ENCODE measurements at places on chromosomes 6 and 20.

DNA sequence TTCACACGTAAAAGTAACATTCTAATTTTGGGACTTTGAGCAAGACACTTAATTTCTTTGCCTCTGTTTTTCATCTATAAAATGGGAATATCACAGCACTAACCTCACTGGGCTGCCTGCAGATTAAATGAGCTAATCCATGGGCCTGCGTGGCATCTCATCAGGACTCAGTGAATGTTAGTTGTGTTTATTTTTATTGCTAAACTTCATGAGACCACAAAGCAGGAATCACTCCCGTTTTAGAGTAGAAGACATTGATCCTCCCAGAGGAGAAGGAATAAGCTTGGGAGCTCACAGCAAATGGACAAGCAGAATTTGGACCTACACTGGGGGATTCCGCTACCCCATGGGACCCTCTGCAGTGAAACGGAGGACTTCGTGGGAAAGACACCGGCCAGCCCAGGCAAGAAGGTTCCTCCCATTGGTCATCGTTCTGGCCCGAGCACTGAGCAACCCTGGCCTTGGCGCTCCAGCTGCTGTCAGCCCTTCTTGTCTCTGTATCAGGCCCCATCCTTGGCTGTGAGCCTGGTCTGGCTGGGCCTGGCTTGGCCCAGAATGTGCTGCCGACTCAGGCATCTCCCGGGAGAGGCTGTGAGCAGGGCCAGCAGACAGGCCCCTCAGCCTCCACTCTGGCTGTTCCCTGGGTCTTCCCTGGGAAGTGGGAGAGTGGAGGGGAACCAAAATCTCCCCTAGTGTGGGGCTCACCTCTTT is 79.8 kb downstream of the NFATC2 start:
- peak; percentile 24 for DNase-seq
- peak overlapping the region; percentile 8 for H3K27ac ChIP-seq
- no peaks in the 10 kb centered on the region for H3K27me3 ChIP-seq
- H3K4me1 ChIP-seq: peaks cover 18% of the 10 kb centered on the region

GRCh38 chr20:47648943-47649342 is 136.3 kb downstream of the SULF2 start:
- DNase-seq: no peak
- H3K36me3 ChIP-seq: peaks cover 91% of the 10 kb centered on the region
- no peaks in the 10 kb centered on the region for H3K4me1 ChIP-seq
- no peaks in the 10 kb centered on the region for H3K27me3 ChIP-seq
- no peak overlapping the region for H3K4me3 ChIP-seq

DNA sequence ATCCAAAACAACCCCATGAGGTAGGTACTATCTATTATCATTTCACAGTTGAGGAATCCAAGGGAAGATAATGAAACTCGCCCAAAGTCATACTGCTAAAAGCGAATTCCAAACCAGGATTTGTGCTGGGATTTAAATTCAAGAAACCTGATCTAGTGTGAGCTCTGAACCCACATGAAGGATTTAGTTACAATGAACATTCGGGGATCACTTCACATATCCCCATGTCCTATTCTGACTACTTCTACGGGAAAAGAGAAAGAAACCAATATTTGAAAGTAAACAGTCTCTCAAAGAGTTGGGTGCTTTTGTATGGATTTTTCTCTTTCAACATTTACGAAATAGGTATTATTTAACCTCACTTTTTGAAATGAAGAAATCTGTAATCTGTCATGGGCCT is 12.9 kb downstream of the RANBP9 start:
- no peak for DNase-seq
- no peak overlapping the region for H3K4me3 ChIP-seq
- no peak overlapping the region for H3K27ac ChIP-seq
- H3K4me1 ChIP-seq: peaks cover 52% of the 10 kb centered on the region

GRCh38 chr6:89122625-89123024 is 4.8 kb upstream of the SRSF12 start:
- H3K36me3 ChIP-seq: no peaks in the 10 kb centered on the region
- H3K4me1 ChIP-seq: peaks cover 5% of the 10 kb centered on the region
- H3K27me3 ChIP-seq: no peaks in the 10 kb centered on the region
- no peak for DNase-seq
- H3K4me3 ChIP-seq: no peak overlapping the region

DNA sequence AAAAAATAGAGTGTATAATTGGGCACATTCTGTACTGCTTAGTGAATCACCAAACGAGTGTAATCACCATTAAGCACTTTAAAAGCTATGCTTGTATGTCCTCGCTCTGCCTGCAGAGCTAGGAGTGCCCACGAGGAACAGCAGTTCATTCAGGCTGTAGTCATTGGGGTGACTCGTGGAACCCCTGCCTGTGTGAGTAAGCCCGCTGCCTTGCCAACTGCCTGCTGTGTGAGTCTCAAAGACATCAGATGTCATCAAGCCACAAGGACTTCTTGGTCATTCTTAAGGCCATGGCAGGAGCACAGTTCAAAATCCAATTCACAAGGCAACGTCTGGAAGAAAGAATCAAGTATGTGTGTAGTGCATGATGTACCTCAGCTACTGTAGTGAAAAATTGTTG is 60.4 kb downstream of the FOXO3 start:
- H3K27me3 ChIP-seq: no peaks in the 10 kb centered on the region
- H3K4me1 ChIP-seq: peaks cover 87% of the 10 kb centered on the region
- H3K36me3 ChIP-seq: no peaks in the 10 kb centered on the region
- H3K27ac ChIP-seq: peak overlapping the region; percentile 79
- DNase-seq: no peak

GRCh38 chr20:47066484-47067270 is 172.0 kb downstream of the EYA2 start:
- no peaks in the 10 kb centered on the region for H3K4me1 ChIP-seq
- no peaks in the 10 kb centered on the region for H3K36me3 ChIP-seq
- peak; percentile 26 for DNase-seq
- H3K27me3 ChIP-seq: no peaks in the 10 kb centered on the region
- no peak overlapping the region for H3K4me3 ChIP-seq

GRCh38 chr6:10385524-10386132 is 29.2 kb downstream of the TFAP2A start:
- H3K4me1 ChIP-seq: peaks cover 36% of the 10 kb centered on the region
- DNase-seq: no peak
- no peak overlapping the region for H3K4me3 ChIP-seq

DNA sequence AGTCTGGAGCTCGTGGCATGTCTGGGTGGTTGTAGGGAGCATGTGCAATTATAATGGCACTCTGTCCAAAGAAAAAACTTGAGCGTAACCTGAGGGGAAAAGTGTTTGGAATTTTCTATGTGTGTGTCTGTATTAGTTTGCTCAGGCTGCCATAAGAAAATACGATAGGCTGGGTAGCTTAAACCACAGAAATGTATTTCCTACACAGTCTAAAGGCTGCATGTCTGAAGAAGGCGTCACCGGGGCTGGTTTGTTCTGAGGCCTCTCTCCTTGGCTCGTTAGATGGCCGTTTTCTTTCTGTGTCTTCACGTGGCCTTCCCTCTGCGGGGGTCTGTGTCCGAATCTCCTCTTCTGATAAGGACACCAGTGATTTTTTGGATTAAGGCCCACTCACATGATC is 59.0 kb downstream of the IGF2R start:
- no peak for DNase-seq
- H3K4me3 ChIP-seq: no peak overlapping the region
- H3K36me3 ChIP-seq: peaks cover 62% of the 10 kb centered on the region
- H3K4me1 ChIP-seq: peaks cover 19% of the 10 kb centered on the region

- H3K4me1 ChIP-seq: no peaks in the 10 kb centered on the region
- no peaks in the 10 kb centered on the region for H3K27me3 ChIP-seq
- DNase-seq: no peak
- peak overlapping the region; percentile 1 for H3K27ac ChIP-seq
Observed at GRCh38 chr6:149032599-149033405, 284.7 kb upstream of the TAB2 start.

- no peaks in the 10 kb centered on the region for H3K27me3 ChIP-seq
- H3K4me3 ChIP-seq: no peak overlapping the region
- H3K4me1 ChIP-seq: no peaks in the 10 kb centered on the region
- no peaks in the 10 kb centered on the region for H3K36me3 ChIP-seq
Observed at GRCh38 chr6:114989279-114989964, 646.6 kb upstream of the HS3ST5 start.

GRCh38 chr20:35821807-35822242 is 50.0 kb downstream of the PHF20 start:
- DNase-seq: no peak
- H3K4me3 ChIP-seq: no peak overlapping the region

DNA sequence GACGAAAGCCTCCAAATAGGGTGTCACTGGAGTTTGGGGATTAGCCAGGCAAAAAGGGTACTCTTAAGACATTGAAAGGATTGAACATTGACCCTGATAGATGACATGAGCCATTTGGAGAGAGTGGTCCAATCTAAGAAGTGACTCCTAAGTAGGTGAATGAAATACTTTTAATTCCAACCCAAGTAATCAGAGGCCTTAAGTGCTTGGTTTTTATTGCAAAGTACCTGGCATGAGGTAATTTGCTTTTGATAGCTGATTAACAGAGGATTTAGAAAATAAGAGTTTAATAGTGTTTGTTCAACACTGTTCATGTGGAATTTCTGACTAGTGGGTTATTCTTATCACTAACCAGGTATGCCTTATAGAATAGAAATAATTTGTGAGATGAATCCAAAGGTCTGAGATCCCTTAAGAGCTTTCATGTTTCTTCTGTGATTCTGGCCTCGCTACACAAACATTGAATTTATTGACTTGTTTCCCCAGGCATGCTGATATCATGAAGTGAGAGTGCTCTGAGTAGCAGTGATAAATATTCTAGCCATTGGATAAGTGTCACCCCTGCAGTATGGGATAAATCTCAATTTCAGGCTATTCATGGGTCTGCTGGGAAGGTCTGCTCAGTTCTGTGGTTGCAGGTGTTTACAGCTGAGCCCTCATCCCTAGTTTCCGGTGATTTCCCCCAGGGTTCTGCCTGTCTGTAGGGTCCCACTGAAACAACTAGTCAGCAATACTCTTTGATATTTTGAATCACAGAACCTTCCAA is 6.5 kb downstream of the NCOA7 start:
- no peak for DNase-seq
- no peak overlapping the region for H3K4me3 ChIP-seq
- H3K27me3 ChIP-seq: no peaks in the 10 kb centered on the region
- no peak overlapping the region for H3K27ac ChIP-seq
- H3K36me3 ChIP-seq: no peaks in the 10 kb centered on the region
- peaks cover 35% of the 10 kb centered on the region for H3K4me1 ChIP-seq

DNA sequence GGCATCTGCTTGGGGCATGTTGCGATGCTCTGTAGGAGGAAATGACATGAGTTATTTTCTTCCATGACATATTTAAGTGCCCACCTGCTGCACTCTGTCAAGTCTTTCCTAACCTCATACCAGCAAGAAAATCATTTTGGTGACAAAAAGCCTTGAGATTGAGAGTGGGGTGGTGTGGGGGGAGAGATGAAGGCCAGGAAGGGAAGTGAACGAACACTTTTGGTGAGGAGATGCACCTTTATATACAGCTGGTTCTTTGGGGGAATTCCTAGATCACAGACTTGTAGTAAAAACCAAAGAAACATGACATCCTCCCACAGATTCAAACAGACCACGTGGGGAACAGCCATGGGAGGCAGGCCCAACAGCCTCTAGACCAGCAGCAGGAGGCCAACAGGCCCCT is 26.1 kb downstream of the NCOA5 start:
- no peak overlapping the region for H3K4me3 ChIP-seq
- H3K36me3 ChIP-seq: peaks cover 84% of the 10 kb centered on the region
- H3K4me1 ChIP-seq: peaks cover 19% of the 10 kb centered on the region
- H3K27me3 ChIP-seq: no peaks in the 10 kb centered on the region
- H3K27ac ChIP-seq: no peak overlapping the region
- DNase-seq: no peak

DNA sequence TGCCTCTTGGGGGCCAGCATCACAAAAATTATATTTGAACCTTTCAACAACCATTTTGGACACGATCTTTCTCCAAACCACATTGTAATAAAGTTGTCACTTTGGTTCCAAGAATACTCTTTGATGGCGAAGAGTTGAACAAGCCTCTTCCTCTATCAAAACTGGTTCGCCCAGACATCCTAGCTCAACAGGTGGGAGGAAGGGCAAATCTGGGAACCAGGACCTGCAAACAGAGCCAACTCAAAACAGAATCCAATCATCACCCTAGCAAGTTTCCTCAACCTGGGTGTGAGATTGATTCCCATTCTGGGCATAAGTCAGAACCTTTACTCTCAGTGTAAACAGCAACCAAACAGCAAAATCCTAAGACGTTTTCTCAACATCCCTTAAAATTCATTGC is 141.2 kb upstream of the RREB1 start:
- H3K27me3 ChIP-seq: no peaks in the 10 kb centered on the region
- no peaks in the 10 kb centered on the region for H3K36me3 ChIP-seq
- no peak overlapping the region for H3K27ac ChIP-seq
- no peak for DNase-seq

DNA sequence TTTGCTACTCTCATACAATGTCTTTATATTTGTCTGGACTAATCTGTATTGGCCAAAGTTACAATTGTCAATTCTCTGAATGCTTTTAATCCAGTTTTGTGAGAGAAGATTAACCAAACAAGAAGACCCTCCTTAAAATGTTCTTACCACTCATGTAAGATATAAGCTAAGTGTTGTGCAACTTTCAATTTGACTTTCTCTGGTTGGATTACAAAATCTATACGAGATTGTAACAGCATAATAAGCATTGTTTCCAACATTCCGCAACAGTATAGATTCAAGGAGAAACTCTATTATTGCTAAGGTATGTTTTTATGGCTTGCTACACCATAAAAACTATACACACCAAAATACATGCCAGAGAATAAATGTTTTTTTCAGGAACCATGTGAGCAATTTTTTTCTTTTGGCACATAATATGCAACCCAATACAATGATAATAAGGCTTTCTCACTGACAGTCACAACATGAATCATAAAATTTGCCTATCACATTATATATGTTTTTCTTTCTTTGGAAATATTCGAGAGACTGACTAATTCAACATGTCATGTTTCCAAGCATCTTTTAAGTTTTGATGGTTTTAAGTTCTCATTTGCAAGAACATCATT is 12.2 kb upstream of the TRPC4AP start:
- no peaks in the 10 kb centered on the region for H3K4me1 ChIP-seq
- DNase-seq: no peak
- H3K4me3 ChIP-seq: no peak overlapping the region
- no peak overlapping the region for H3K27ac ChIP-seq
- no peaks in the 10 kb centered on the region for H3K27me3 ChIP-seq
- no peaks in the 10 kb centered on the region for H3K36me3 ChIP-seq

- peaks cover 39% of the 10 kb centered on the region for H3K4me1 ChIP-seq
- no peak overlapping the region for H3K27ac ChIP-seq
- peaks cover 18% of the 10 kb centered on the region for H3K36me3 ChIP-seq
- H3K27me3 ChIP-seq: no peaks in the 10 kb centered on the region
- DNase-seq: no peak
Observed at GRCh38 chr6:15493437-15494168, 169.2 kb downstream of the DTNBP1 start.

GRCh38 chr6:11702500-11703130 is 76.0 kb downstream of the ADTRP start:
- no peaks in the 10 kb centered on the region for H3K36me3 ChIP-seq
- no peak for DNase-seq
- peaks cover 11% of the 10 kb centered on the region for H3K4me1 ChIP-seq
- H3K27me3 ChIP-seq: no peaks in the 10 kb centered on the region
- no peak overlapping the region for H3K4me3 ChIP-seq
- H3K27ac ChIP-seq: no peak overlapping the region

- H3K4me3 ChIP-seq: no peak overlapping the region
- no peaks in the 10 kb centered on the region for H3K27me3 ChIP-seq
- no peaks in the 10 kb centered on the region for H3K36me3 ChIP-seq
- DNase-seq: no peak
Observed at GRCh38 chr6:82603871-82604270, 240.3 kb downstream of the TPBG start.

- H3K36me3 ChIP-seq: no peaks in the 10 kb centered on the region
- no peaks in the 10 kb centered on the region for H3K27me3 ChIP-seq
- no peak overlapping the region for H3K27ac ChIP-seq
- H3K4me1 ChIP-seq: no peaks in the 10 kb centered on the region
- no peak overlapping the region for H3K4me3 ChIP-seq
- DNase-seq: no peak
Observed at GRCh38 chr6:147859071-147859470, 350.6 kb downstream of the SAMD5 start.

All from suprapubic skin (tissue), 4 donors.